Endodermal cell (in vitro differentiated cells): ENCODE measurements at places on chromosomes 5 and 9. TPM values are rescaled to one million over a fixed set of nuclear protein-coding genes. Genes with fewer than 3 reads are reported as not detected.

The ADAMTS2 gene
- 1.2 to 2.6 TPM (median 1.6 TPM) in 3 replicates for total RNA-seq

GRCh38 chr9:121684381-121685145 is 33.1 kb downstream of the DAB2IP start:
- H3K4me1 ChIP-seq = peaks cover 9% of the 10 kb centered on the region
- H3K27me3 ChIP-seq = no peaks in the 10 kb centered on the region
- no peak overlapping the region for H3K4me3 ChIP-seq

DNA sequence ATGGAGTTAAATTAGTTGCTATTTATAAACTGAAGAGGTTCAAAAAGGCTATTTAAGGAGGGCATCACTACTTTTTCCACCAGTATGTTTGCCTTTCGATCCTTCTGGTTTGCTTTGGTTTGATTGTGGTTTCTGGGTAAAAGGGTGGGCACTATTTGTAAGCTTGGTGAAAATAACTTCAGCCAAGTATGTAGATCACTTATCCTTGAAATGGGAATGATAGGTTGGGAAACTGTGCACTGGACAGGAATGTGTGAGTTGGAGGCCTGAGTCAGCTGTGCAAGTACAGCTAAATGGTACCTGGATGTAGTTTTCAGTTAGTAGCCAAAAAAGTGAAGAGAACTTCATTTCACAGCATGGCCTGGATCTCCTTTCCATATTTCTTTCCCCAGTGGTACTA is 466.2 kb downstream of the ENC1 start:
- peaks cover 5% of the 10 kb centered on the region for H3K27me3 ChIP-seq
- DNase-seq = no peak
- H3K4me3 ChIP-seq = no peak overlapping the region

DNA sequence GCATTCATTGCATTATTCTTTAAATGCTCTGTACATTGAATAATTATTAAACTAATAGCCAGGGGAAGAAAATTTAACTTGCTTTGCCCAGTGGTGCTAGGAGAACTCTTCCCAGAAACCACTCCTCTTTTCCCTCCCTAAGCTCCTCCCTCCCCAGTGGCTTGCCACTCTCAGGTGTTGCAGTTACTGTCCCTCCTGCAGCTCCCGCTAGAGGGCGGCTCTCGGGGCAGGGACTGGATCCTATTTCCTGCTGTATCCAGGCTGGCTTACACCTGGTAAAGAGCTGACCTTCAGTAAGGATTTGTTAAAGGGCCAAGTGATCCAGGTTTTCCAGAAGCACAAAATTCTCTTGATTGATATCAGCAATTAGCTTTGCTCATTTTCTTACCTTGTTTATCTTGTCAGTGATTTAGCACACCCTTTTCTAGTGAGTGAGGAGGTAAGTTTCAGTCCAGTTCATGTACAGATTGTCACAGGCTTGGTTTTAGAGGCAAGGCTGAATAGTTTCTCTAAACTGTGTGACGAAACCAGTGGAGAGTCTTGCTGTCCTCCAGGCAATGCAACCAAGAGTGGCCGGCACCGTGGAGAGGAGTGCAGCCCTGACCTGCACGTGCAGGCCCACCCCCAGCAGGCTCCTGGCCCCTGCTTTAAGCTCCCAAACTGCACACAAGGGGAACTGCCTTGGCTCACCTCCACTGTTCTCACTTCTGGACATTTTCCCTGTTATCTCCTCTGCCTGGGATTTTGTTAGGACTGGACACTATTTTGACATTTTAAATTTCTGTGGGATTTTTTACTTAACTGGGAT is 423.8 kb downstream of the SPOCK1 start:
- H3K36me3 ChIP-seq = no peaks in the 10 kb centered on the region
- peaks cover 18% of the 10 kb centered on the region for H3K27me3 ChIP-seq
- DNase-seq = peak; percentile 97
- no peak overlapping the region for H3K4me3 ChIP-seq
- H3K27ac ChIP-seq = no peak overlapping the region

DNA sequence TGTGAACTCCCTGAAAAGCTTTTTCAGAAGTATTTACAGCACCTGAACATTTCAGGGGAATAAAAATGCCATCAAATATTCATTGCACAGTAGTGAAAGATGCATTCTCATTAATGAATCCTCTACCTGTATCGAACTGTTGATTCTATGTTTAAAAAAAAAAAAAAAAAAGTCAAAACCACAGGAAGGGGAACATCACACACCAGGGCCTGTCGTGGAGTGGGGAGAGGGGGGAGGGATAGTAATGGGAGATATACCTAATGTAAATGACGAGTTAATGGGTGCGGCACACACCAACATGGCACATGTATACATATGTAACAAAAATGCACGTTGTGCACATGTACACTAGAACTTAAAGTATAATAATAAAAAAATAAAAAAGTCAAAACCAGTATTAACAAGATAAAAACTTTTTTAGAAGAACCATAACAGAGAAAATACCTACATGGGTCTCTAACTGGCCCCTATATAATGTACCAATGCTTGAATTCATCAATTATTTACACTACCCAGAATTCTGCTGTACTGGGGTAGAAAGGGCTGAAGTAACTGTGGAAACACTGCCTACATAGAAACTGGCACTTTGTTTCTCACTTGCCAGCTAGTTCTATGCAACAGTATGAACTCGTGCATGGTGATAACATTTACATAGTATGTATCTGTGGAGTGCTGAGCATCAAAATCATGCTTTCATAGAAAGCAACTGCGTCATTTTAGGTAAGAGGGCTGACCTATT is 48.9 kb downstream of the GNAQ start:
- no peak overlapping the region for H3K4me3 ChIP-seq
- no peak for DNase-seq
- H3K4me1 ChIP-seq = peaks cover 3% of the 10 kb centered on the region

GRCh38 chr9:116350213-116350612 is 196.6 kb downstream of the PAPPA start:
- DNase-seq = no peak
- H3K4me3 ChIP-seq = no peak overlapping the region
- no peaks in the 10 kb centered on the region for H3K36me3 ChIP-seq

The ELOVL7 gene
- 3.5 to 6.5 TPM (median 6.0 TPM) in 3 replicates for total RNA-seq

GRCh38 chr5:95369782-95370181 is 21.4 kb upstream of the FAM81B start:
- no peaks in the 10 kb centered on the region for H3K36me3 ChIP-seq
- DNase-seq = no peak
- no peak overlapping the region for H3K4me3 ChIP-seq
- no peak overlapping the region for H3K27ac ChIP-seq

DNA sequence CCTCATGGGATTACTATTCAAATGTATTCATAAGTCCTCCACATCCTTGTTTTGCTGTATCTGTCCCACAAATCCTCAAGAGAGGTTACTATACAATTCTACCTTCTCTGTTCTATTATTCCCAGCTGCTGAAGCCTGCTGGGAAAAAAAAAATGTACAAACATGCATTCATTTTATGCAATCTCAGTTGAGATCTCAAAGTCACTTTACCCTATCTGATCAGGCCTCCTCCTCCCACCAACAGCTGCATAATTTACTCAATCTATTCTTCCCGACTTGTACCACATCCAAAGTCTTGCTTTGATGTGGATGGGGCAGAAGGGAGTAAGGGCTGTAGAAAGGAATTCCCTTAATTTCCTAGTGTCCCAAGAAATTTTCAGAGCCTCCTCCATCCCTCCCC is 28.6 kb downstream of the PSIP1 start:
- H3K4me3 ChIP-seq = no peak overlapping the region
- no peak for DNase-seq
- peak overlapping the region; percentile 22 for H3K27ac ChIP-seq
- no peaks in the 10 kb centered on the region for H3K27me3 ChIP-seq

GRCh38 chr9:102461156-102461819 is 533.8 kb upstream of the CYLC2 start:
- no peak overlapping the region for H3K4me3 ChIP-seq
- no peaks in the 10 kb centered on the region for H3K27me3 ChIP-seq
- no peak overlapping the region for H3K27ac ChIP-seq
- H3K36me3 ChIP-seq = no peaks in the 10 kb centered on the region
- peak; percentile 56 for DNase-seq

DNA sequence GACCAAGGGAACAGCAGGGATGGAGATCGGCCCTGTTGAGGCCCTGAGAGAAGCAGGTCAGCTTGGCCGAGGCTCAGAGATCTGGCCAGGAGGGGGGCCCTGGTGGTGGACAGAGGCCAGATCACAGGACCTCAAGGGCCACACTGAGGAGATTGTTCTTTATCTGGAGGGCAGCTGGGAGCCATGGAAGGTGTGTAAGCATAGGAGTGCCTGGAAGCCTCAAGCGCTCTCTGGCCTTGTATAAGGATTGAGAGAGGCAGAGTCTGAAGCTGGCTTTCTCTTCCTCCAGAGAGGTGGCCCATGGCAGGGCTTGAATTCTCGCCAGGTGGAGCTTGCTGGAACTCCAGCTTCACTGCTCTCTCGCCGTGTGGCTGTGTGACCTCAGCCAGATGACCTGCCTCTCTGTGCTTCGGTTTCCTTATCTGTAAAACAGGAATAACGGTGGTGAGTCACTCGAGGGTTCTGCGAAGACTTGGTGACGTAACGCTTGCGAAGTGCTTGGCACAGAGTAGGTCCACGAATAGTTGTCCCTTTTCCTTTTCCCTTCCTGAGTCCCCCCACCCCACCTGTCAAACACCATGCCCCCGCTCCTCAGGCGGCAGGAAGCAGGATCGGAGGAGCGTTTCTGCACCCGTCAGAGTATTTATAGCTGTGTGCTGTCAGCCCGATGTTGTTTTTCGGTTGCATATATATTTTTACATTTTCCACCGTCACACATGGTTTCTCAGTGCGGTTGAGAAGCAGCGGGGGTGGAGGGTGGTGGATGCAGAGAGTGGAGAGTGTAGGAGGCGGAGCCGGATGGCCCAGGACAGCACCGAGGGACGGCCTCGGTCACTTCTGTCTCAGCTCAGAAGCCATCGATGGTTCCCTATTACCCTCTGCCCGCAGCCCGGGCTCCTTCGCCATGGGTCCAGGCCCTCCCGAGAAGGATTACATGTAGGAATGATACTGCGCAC is 17.0 kb upstream of the CRB2 start:
- DNase-seq = peak; percentile 51
- no peak overlapping the region for H3K4me3 ChIP-seq
- H3K4me1 ChIP-seq = no peaks in the 10 kb centered on the region

GRCh38 chr5:36614657-36615308 is 8.4 kb downstream of the SLC1A3 start:
- peaks cover 31% of the 10 kb centered on the region for H3K4me1 ChIP-seq
- no peak overlapping the region for H3K27ac ChIP-seq
- DNase-seq = no peak
- no peaks in the 10 kb centered on the region for H3K27me3 ChIP-seq
- no peaks in the 10 kb centered on the region for H3K36me3 ChIP-seq

GRCh38 chr5:58057324-58057723 is 402.6 kb downstream of the PLK2 start:
- H3K27me3 ChIP-seq = no peaks in the 10 kb centered on the region
- no peak overlapping the region for H3K27ac ChIP-seq
- no peaks in the 10 kb centered on the region for H3K36me3 ChIP-seq
- no peaks in the 10 kb centered on the region for H3K4me1 ChIP-seq
- DNase-seq = no peak

GRCh38 chr9:14515571-14516198 is 177.5 kb downstream of the ZDHHC21 start:
- peak overlapping the region; percentile 51 for H3K27ac ChIP-seq
- H3K27me3 ChIP-seq = no peaks in the 10 kb centered on the region
- peak; percentile 88 for DNase-seq
- no peaks in the 10 kb centered on the region for H3K4me1 ChIP-seq

GRCh38 chr9:95896580-95896979 is 21.1 kb downstream of the ERCC6L2 start:
- H3K27ac ChIP-seq = no peak overlapping the region
- no peak for DNase-seq
- H3K4me1 ChIP-seq = no peaks in the 10 kb centered on the region
- no peaks in the 10 kb centered on the region for H3K27me3 ChIP-seq

DNA sequence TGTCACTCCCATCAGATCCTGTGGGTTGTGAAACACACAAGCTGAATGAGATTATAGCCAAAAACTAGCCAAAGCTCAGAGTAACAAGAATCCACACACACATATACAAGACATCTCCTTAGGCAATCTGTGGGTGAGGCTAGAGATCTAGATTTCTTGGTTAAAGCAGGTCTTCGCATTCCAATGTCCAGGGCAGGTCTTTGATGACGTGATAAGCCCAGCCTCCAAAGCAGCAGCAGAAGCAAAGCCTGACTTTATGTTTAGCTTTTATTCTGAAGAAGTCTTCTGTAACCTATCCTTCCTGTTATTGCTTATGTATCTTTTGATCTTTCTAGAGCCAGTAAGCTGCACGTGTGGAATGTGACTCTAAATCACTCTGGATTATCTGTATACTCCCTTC is 199.1 kb upstream of the SLC30A5 start:
- no peak overlapping the region for H3K27ac ChIP-seq
- no peaks in the 10 kb centered on the region for H3K4me1 ChIP-seq
- no peak for DNase-seq
- no peaks in the 10 kb centered on the region for H3K27me3 ChIP-seq
- H3K4me3 ChIP-seq = no peak overlapping the region

GRCh38 chr9:117343427-117343826 is 71.4 kb downstream of the ASTN2 start:
- no peak overlapping the region for H3K27ac ChIP-seq
- peaks cover 50% of the 10 kb centered on the region for H3K27me3 ChIP-seq
- no peaks in the 10 kb centered on the region for H3K36me3 ChIP-seq
- H3K4me1 ChIP-seq = no peaks in the 10 kb centered on the region

DNA sequence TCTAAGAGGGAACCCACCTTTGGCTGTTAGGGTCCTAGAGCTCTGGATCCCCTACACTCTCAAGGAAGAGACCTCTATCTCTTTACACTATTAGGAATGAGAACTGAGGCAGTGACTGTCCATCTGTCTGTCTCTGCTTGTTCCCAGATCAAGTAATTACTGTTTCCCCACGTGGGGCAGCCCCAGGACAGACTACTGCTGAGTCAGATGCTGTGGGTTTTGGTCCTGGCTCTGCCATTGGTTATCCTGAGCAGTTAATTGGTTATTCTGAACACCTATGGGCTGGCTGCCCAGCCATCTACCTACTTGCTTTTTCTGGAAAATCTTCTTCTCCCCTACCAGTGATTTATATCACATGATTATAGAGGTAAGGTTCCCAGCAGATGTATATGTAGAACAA is 33.3 kb downstream of the FBXO10 start:
- no peak overlapping the region for H3K27ac ChIP-seq
- no peak for DNase-seq
- H3K36me3 ChIP-seq = peaks cover 60% of the 10 kb centered on the region
- H3K27me3 ChIP-seq = no peaks in the 10 kb centered on the region
- no peak overlapping the region for H3K4me3 ChIP-seq
- H3K4me1 ChIP-seq = no peaks in the 10 kb centered on the region

DNA sequence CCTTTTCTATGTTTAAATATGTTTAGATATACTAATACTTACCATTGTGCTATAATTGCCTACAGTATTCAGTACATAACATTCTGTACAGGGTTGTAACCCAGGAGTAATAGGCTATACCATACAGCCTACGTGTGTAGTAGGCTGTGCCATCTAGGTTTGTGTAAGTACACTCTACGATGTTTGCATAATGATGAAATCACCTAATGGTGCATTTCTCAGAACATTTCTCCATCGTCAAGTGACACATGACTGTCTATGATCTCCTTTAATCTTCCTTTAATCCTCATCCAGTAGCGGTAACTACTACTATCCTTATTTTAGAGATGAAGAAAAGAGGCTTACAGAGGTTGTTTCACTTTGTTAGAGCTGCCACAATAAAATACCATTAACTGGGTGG is 369.2 kb downstream of the PLK2 start:
- DNase-seq = no peak
- H3K27me3 ChIP-seq = no peaks in the 10 kb centered on the region
- H3K4me3 ChIP-seq = no peak overlapping the region
- no peaks in the 10 kb centered on the region for H3K36me3 ChIP-seq

GRCh38 chr5:16616536-16617273 is at the start of gene RETREG1:
RETREG1 (minus strand) TSS chr5:16616997; CDS start chr5:16616971, 26 bp downstream.
- no peaks in the 10 kb centered on the region for H3K4me1 ChIP-seq
- peaks cover 49% of the 10 kb centered on the region for H3K27me3 ChIP-seq
- peak within 1 kb of the TSS; percentile 83 for H3K4me3 ChIP-seq
- H3K36me3 ChIP-seq = no peaks in the 10 kb centered on the region
- DNase-seq = peak; percentile 84
- no peak within 1 kb of the TSS for H3K27ac ChIP-seq

The GLRA1 gene
- not detected in 2 replicates for total RNA-seq
